ENCODE measurements at places on chromosomes 4 and X. TPM values are rescaled to one million over a fixed set of nuclear protein-coding genes. Genes with fewer than 3 reads are reported as not detected.
A peak's percentile ranks its signal among the peaks of the same experiment; 100 is the strongest.

DNA sequence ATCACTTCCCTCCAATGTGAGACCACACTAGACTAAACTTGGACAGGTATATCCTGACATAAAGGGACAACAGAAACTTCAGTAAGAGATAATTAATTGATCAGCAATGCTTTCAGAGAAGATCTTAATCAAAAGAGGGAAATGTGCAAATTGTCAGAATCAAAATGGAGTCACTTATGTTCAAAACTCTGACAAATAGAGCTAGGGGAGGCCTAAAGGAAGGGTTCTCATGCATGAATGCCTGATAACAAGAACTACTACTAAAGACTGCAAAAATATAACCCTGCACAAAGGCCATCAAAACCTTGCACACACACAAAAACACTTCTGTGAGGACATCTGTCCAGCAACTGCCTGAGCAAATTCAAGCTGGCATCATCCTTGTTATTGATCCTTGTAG, 637.5 kb upstream of the INTU start:
- no peak for DNase-seq

Gene MTNR1A
- total RNA-seq: not detected

Gene NPY1R
- under 0.01 TPM for total RNA-seq

- no peak for DNase-seq
Measured at GRCh38 chrX:135639066-135639780, 74.2 kb upstream of the CT45A1 start.

Gene RNF128
- 0.72 TPM for total RNA-seq

DNA sequence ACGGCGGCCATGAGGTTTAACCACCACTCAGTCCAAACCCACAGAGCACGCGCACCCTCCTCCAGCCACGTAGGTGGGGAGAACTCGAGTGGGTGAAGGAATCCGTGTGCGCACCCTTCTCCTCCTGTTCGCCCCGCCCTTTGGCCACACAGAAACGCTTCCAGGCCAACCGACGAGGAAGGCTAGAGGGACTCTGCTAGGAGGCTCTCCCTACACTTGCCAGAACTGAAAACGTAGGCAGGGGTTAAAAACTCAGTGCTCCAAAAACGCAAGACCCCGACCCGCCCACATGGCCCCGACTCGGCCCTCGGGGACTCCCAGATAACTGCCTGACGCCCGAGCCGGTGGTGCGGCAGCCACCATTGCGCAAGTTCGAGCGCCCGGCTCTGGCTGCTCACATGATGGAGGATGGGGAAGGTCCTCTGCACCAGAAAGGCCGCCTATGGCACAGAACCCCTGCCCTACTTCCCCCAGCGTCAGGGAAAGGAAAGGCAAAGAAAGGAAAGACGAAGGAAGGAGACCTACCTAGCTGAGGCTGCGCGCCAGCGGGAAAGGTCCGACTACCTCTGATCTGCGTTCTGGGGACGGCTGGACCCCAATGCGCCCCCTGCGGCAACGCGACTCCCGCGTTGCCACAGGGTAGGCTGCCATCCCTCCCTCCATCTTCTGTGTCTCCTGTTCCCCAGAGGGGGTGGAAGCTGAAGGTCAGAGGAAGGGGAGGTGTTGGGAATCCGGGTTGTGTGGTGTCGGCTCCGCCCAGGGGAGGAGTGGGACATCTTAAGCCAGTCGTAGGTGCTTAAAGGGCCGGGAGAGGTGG, 201.9 kb upstream of the AGTR2 start:
- no peak for DNase-seq

Gene CXCL10
- not detected for total RNA-seq

GRCh38 chrX:81316163-81316562, 114.3 kb downstream of the SH3BGRL start:
- no peak for DNase-seq

DNA sequence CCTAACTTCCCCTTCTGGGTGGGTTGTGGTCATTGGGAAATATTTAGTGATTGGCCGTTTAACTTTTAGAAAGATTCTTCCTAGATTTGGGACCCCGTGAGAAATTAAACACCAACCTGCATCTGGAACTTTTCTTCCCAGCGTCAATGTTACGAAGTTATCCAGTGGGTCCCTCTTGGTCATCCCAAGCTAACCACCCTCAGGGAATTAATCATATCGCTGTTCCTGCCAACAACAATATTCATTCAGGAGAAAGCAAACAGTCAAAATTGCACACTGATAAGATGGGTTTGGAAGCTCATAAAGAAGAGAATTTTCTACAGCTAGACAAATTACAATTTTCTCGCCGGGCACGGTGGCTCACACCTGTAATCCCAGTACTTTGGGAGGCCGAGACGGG, 121.2 kb upstream of the STX18 start:
- DNase-seq: peak; percentile 87

Gene MAGEC1
- not detected for total RNA-seq

GRCh38 chr4:184620212-184620867, 28.9 kb downstream of the CASP3 start:
- no peak for DNase-seq

Gene UGT2A1
- not detected for total RNA-seq

Gene F8
- 10.9 TPM for total RNA-seq

GRCh38 chr4:1589098-1589497, 95.0 kb downstream of the FAM53A start:
- DNase-seq: no peak
